ENCODE measurements at places on chromosomes 13 and 19.

DNA sequence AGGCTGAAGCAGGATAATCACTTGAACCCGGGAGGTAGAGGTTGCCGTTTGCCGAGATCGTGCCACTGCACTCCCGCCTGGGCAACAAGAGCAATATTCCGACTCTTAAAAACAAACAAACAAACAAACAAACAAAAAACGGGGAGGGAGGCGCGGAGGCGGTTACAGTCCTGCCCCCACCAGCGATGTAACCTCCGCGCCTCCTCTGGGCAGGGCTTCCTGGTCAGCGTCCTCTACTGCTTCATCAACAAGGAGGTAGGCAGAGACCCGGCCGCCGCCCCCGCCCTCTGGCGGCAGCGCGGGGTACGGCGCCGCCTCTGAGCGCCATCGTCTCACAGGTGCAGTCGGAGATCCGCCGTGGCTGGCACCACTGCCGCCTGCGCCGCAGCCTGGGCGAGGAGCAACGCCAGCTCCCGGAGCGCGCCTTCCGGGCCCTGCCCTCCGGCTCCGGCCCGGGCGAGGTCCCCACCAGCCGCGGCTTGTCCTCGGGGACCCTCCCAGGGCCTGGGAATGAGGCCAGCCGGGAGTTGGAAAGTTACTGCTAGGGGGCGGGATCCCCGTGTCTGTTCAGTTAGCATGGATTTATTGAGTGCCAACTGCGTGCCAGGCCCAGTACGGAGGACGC is 10.2 kb downstream of the SNRPD2 start:
- DNase-seq: peak; percentile 89

DNA sequence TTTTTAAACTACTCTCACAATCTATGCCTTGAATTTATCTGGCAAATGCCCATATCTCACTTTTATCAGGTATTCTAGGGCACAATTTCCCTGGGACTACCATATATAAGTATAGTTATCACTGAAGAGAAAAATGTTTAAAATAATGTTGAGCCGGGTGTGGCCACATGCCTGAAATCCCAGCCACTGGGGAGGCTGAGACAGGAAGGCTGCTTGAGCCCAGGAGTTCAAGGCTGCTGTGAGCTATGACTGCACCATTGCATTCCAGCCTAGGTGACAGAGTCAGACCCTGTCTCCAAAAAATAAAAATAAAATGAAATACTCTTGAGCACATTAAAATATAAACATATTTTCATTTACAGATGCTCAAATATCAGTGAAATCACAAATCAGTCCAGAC is 4.1 kb downstream of the KATNAL1 start:
- no peak for DNase-seq

DNA sequence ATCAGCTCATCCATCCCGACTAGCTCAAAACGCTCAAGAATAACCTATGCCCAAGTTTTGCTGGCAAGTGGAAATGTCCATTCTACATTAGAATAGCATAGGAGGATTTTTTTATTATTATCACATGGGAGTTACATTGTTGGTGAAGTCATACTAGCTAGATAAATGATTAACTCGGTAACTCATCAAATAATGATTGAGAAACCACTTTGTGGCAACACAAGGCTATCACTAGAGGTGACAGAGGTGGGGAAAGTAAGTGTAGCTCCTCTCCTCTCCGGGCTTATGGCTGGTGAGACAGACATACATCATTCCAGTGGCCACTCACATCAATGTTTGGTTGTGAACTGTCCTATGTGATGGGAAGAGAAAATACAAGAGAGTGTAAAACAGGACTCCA is 161.6 kb downstream of the ZIC5 start:
- DNase-seq: no peak

- DNase-seq: no peak
Observed at GRCh38 chr13:77383097-77383496, 56.2 kb upstream of the MYCBP2 start.

GRCh38 chr13:23160638-23161480 is 19.9 kb upstream of the SGCG start:
- DNase-seq: no peak

DNA sequence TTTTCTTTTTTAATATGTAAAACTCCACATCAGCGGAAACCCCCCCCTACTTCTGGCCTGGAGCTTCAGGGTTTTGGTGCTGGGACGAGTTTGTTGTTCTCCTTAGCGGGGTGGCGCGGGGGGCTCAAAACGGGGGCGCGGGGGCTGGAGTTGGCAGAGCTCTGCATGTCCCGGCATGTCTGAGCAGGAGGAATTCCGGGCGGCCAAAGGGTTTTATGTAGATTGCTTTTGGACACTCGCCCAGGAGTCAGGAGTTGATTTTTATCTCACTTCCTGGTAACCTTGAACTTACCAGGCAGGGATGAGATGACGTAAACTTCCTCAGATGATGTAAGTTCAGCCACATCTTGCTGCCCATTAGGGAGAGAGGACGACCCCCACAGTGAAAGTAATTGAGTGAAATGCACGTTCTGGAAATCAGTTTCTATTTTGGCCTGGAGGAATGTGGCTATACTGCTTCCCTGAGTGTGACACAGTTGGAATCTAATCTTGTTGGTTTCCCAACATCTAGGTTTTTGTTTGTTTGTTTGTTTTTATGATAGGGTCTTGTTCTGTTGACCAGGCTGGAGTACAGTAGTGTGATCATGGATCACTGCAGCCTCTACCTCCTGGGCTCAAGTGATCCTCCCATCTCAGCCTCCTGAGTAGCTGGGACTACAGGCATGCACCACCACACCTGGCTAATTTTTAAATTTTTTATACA is 21.0 kb upstream of the GDF15 start:
- peak; percentile 17 for DNase-seq

DNA sequence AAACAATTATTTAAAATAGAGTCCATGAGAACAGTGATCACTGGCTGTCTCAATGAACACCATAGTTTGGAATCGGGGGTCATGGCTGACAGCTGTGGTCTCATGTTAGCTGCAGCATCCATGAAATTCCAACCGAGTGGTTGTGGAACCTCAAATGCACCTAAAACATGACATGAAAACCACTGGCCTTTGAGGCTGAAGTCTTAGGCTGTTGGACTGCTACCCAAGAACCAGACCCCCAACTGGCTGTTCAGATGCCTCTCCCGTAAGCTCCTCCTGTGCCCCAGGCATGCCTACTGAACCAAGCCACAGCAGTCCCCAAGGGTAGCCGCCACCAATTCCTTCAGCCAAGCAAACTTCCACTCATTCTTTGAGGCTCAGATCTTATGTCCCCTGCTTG is 50.5 kb downstream of the ATP7B start:
- DNase-seq: no peak

- DNase-seq: no peak
Observed at GRCh38 chr13:107373551-107373950, 805.6 kb upstream of the ARGLU1 start.

GRCh38 chr19:16085115-16085514 is 8.8 kb downstream of the TPM4 start:
- DNase-seq: no peak

GRCh38 chr13:59088716-59089115 is 1075.0 kb downstream of the DIAPH3 start:
- DNase-seq: no peak

DNA sequence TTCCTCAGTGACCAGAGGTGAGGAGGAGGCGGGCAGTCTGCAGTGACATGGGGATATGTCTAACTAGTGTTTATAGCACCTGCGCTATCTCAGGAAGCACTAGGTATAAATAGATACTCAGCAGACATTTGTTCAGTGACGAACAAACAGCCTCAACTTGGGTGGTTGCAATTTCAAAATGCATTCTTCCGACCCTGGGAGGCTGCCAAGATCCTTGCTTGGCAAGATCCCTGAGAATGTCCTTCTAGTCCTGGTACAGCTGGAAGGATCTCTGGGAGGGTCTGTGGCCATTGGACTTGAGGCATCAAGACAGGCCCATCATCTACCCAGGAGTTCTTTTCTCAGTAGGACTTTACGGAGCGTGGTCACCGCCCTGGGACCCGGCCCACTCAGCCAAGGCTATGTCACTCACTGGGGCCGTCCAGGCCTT is 299.5 kb downstream of the ZNF536 start:
- no peak for DNase-seq

- DNase-seq: no peak
Observed at GRCh38 chr19:7817801-7818200, 12.2 kb upstream of the EVI5L start.

GRCh38 chr19:32465176-32465575 is 59.6 kb downstream of the DPY19L3 start:
- DNase-seq: no peak

DNA sequence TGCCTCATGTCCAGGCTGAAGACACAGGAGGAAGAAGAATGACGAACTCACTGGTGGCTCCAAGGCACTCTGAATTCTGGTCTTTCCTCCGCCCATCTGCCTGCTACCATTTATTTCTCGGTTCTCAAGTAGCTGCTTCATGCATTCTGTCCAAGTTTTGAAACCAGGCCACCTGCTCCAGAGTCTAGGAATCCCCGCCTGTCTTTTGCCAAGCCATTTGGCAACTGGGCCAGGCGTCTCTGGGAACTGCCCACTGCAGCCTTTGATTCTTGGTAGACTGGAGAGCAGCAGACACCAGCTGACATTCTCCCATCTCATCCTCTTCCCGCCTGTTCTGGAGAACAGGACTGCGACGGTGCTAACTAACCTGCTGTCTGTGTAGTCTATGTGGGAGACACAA is 10.8 kb downstream of the SLC35E1 start:
- DNase-seq: no peak
